Renal cortical epithelial cell (primary cell): ENCODE measurements at places on chromosomes 7 and 10. TPM values are rescaled to one million over a fixed set of nuclear protein-coding genes. Genes with fewer than 3 reads are reported as not detected.

SLC39A12 gene
- not detected in 2 replicates for total RNA-seq

NUTM2E gene
- total RNA-seq, result not detected in 2 replicates

BZW2 gene
- total RNA-seq, result 93.6 and 144 TPM in 2 replicates

PLOD3 gene
- total RNA-seq, result 31.3 and 55.8 TPM in 2 replicates

CH25H gene
- 0.10 TPM in 1 of 2 replicates, not detected in the other for total RNA-seq

NXPH1 gene
- total RNA-seq, result not detected in 2 replicates

FXYD4 gene
- not detected in 2 replicates for total RNA-seq

AKR1D1 gene
- total RNA-seq, result not detected in 2 replicates

HOGA1 gene
- total RNA-seq, result 72.3 and 121 TPM in 2 replicates

IKZF1 gene
- total RNA-seq, result 2.4 TPM in 1 of 2 replicates, not detected in the other

TMEM225B gene
- total RNA-seq, result 0.55 TPM in 1 of 2 replicates, not detected in the other

SUN3 gene
- total RNA-seq, result not detected in 2 replicates

KIN gene
- 7.1 and 7.6 TPM in 2 replicates for total RNA-seq

CFAP58 gene
- total RNA-seq, result 0.75 and 1.6 TPM in 2 replicates

EEPD1 gene
- 3.6 and 3.7 TPM in 2 replicates for total RNA-seq

MGAM2 gene
- total RNA-seq, result not detected in 2 replicates

FAM24B gene
- total RNA-seq, result 5.3 and 6.3 TPM in 2 replicates

PRPS1L1 gene
- total RNA-seq, result not detected in 2 replicates

PNLIP gene
- not detected in 2 replicates for total RNA-seq

UCN3 gene
- total RNA-seq, result not detected in 2 replicates

ZNF32 gene
- total RNA-seq, result 28.7 and 37.4 TPM in 2 replicates

NOM1 gene
- 12.9 and 20.1 TPM in 2 replicates for total RNA-seq

RASSF4 gene
- total RNA-seq, result 79.1 and 155 TPM in 2 replicates

TMEM196 gene
- total RNA-seq, result 0.17 and 1.2 TPM in 2 replicates

TRPV5 gene
- total RNA-seq, result not detected in 2 replicates

RBP4 gene
- 2.1 and 5.8 TPM in 2 replicates for total RNA-seq

AMPH gene
- total RNA-seq, result 0.17 TPM in 1 of 2 replicates, not detected in the other

MMD2 gene
- not detected in 2 replicates for total RNA-seq

PRKG1 gene
- total RNA-seq, result 1.0 and 2.3 TPM in 2 replicates

GPR85 gene
- 0.17 and 0.35 TPM in 2 replicates for total RNA-seq

GJD4 gene
- not detected in 2 replicates for total RNA-seq

STEAP2 gene
- 7.1 and 20.2 TPM in 2 replicates for total RNA-seq

TRIL gene
- 0.35 and 0.94 TPM in 2 replicates for total RNA-seq

APBB1IP gene
- total RNA-seq, result 4.2 and 23.8 TPM in 2 replicates

ANKRD30A gene
- total RNA-seq, result not detected in 2 replicates

DNAJC12 gene
- total RNA-seq, result 3.0 and 13.3 TPM in 2 replicates

AMZ1 gene
- 3.5 and 14.2 TPM in 2 replicates for total RNA-seq

FGL2 gene
- total RNA-seq, result 0.30 and 1.0 TPM in 2 replicates

PANK1 gene
- total RNA-seq, result 14.6 and 25.3 TPM in 2 replicates

GCK gene
- total RNA-seq, result 0.10 TPM in 1 of 2 replicates, not detected in the other

PAX4 gene
- not detected in 2 replicates for total RNA-seq

FAS gene
- total RNA-seq, result 95.0 and 123 TPM in 2 replicates

AKR1B1 gene
- total RNA-seq, result 931 and 988 TPM in 2 replicates

NANOS1 gene
- 1.0 and 2.5 TPM in 2 replicates for total RNA-seq

PKD1L1 gene
- total RNA-seq, result under 0.01 and 0.35 TPM in 2 replicates

CDK14 gene
- 30.2 and 32.8 TPM in 2 replicates for total RNA-seq

SLC13A1 gene
- total RNA-seq, result not detected in 2 replicates
